MCF 10A (cell line): ENCODE measurements at places on chromosomes 6 and 20.
A peak's percentile ranks its signal among the peaks of the same experiment; 100 is the strongest.

DNA sequence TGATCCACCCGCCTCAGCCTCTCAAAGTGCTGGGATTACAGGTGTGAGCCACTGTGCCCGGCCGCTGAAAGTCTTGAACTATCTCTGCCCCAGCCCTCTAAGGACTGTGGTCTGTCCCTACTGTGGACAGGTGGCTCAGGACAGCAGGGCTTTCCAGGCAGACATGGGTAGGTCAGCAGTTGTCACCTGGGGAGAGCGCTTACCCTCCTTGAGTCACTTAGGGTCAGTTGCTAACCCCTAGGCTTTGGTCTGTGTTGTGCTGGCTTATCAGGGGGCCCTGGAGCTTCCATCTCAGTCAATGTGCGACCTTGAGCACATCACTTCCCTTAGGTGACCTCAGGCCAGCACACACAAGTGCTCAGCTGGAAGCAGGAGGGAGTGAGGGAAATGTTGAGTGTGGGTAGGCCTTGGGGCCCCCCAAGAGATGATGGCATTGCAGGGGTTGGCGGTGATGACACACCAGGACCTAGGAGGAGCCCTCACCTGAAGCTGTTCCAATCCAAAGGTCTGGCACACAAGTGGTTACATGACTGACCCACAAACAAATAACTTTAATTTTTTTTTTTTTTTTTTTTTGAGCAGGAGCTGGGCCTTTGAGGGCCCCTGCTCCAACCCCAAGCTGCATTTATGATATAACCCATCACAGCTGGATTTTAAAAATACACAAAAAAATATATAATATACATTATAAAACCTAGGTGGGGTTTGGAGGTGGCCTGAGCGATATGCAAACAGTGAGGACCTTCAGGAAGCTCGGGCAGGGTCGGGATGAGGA is 5.1 kb downstream of the RPL10A start:
- no peaks in the 10 kb centered on the region for H3K27me3 ChIP-seq
- DNase-seq, result no peak
- H3K27ac ChIP-seq, result no peak overlapping the region
- peaks cover 81% of the 10 kb centered on the region for H3K36me3 ChIP-seq
- H3K4me1 ChIP-seq, result peaks cover 13% of the 10 kb centered on the region
- H3K4me3 ChIP-seq, result no peak overlapping the region

DNA sequence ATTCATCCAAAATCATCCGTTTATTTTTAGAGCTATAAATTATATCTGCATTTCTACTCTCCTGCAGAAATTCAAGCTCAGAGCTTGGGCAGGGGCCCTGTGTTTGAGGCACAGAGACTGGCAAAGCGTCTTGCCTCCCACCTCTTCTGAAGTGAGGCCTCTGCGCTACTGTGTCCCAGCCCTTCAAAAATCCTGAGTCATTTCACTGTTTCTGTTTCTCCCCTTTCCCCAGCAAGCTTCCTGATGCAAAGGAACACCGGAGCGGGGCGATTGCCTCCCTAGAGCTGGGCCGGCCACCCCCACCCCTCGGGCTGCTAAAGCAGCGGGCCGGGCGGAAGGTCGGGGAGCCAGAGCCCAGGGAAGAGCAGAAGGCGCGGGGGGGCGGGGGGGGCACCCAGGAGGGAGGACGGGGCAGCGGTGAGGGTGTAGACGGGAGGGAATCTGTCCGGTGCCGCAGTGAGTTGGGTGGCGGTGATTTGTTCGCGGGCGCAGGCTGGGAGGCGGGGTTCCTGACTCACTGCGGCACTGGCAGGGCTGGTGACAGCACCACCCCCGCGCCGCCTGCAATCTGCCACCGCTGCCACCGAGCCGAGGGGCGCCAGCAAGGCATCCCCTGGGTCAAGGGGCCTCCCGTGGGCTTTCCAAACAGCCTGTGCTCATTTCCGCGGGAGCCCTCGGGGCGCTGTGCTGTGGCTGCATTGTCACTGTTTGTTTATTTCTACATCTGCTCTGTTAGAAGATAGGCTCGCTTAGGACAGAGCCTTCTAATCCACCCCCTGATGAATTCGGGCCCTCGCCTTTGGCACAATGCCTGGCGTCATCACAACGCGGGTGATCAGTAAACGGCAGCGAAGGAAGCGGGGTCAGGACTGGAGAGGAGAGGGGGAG is 46.5 kb upstream of the SNAP25 start:
- peak; percentile 38 for DNase-seq
- H3K27ac ChIP-seq, result peak overlapping the region; percentile 72
- no peaks in the 10 kb centered on the region for H3K4me1 ChIP-seq

DNA sequence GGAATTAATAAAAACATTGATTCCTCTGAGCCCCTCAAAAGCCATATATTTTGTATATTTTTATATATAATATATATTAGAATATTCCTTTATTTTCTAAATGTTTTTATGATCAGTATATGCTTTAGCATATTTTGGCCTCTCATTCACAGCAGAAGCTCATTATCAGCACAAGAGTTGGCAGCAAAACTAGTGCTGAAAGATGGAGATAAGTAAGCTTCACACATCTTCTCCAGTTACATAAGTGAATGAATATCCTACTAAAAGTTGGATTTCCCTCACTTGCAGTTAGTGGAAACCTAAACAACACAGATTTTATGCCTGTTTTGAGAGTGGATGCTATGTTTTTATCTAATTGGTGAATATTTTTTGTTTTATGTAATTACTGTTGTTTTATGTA is 1303.8 kb upstream of the ADGRB3 start:
- no peak overlapping the region for H3K4me3 ChIP-seq
- H3K27ac ChIP-seq, result no peak overlapping the region
- no peaks in the 10 kb centered on the region for H3K27me3 ChIP-seq
- H3K4me1 ChIP-seq, result no peaks in the 10 kb centered on the region
- DNase-seq, result no peak

- H3K4me3 ChIP-seq, result no peak overlapping the region
- no peaks in the 10 kb centered on the region for H3K36me3 ChIP-seq
- no peaks in the 10 kb centered on the region for H3K27me3 ChIP-seq
- no peak for DNase-seq
- peaks cover 10% of the 10 kb centered on the region for H3K4me1 ChIP-seq
- no peak overlapping the region for H3K27ac ChIP-seq
These were observed 477.0 kb downstream of the C6orf118 start for GRCh38 chr6:164832410-164832809.

DNA sequence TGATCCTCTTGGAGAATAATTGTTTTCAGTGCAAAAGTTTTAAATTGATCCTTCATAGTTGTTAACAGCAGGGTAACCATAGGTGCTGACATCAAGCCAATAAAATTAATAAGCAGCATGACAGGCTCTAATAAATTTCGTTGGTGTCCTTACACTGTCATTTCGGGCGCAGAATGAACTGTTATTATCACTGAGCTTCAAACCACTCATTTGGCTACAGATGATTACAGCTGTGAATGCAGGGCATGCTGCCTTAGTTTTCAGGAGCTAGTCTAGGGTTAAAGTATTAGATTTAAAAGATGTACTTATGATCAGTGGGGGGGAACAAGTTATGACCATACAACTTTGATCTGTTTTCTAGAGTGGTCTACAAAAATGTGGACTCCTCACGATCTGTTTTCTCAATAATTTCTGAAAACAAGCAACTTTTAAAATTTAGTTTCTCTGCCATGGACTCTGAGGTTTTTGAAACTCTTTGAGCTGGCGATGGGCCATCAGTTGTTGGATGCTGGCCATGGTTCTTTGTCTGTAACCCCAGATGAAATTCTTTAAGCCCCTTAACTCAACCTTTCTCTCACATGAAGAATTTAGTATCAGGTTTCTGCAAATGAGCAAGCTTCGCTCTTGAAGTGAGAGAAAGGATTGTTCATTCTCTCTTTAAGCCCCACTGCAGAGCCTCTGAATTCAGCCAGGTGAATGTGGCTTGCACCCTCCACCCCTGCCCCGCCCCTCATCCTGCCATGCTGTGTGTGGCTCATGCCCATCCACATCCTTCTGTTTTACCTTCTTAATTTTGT is 99.1 kb upstream of the MTHFD1L start:
- H3K27me3 ChIP-seq, result no peaks in the 10 kb centered on the region
- H3K27ac ChIP-seq, result no peak overlapping the region
- H3K36me3 ChIP-seq, result peaks cover 6% of the 10 kb centered on the region
- peak; percentile 3 for DNase-seq

- H3K36me3 ChIP-seq, result no peaks in the 10 kb centered on the region
- no peak overlapping the region for H3K27ac ChIP-seq
- DNase-seq, result no peak
- peaks cover 40% of the 10 kb centered on the region for H3K4me1 ChIP-seq
- no peak overlapping the region for H3K4me3 ChIP-seq
- H3K27me3 ChIP-seq, result no peaks in the 10 kb centered on the region
These were observed 11.4 kb downstream of the SENP6 start for GRCh38 chr6:75613056-75613501.

- no peak overlapping the region for H3K4me3 ChIP-seq
- no peaks in the 10 kb centered on the region for H3K27me3 ChIP-seq
- no peaks in the 10 kb centered on the region for H3K4me1 ChIP-seq
- no peak for DNase-seq
- no peak overlapping the region for H3K27ac ChIP-seq
- peaks cover 18% of the 10 kb centered on the region for H3K36me3 ChIP-seq
These were observed 208.9 kb downstream of the KIF16B start for GRCh38 chr20:16364320-16364687.

DNA sequence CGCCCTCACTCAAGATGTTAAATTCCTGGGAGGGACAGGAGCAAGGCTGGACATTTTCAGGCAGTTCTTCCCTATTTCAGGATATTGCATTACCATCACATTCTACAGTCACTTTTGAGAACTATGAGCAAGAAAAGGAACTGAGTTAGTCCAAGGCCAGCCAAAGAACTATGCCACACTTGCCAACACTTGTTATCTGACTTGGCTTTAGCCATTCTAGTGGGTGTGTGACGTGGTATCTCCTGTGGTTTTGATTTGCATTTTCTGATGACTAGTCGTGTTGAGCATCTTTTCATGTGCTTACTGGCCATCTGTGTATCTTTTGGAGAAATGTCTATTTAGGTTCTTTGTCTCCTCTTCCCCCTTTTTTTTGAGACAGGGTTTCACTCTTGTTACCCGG is 12.0 kb downstream of the XRN2 start:
- H3K36me3 ChIP-seq, result peaks cover 20% of the 10 kb centered on the region
- peak; percentile 54 for DNase-seq
- H3K4me3 ChIP-seq, result no peak overlapping the region
- no peaks in the 10 kb centered on the region for H3K27me3 ChIP-seq
- H3K4me1 ChIP-seq, result peaks cover 25% of the 10 kb centered on the region

DNA sequence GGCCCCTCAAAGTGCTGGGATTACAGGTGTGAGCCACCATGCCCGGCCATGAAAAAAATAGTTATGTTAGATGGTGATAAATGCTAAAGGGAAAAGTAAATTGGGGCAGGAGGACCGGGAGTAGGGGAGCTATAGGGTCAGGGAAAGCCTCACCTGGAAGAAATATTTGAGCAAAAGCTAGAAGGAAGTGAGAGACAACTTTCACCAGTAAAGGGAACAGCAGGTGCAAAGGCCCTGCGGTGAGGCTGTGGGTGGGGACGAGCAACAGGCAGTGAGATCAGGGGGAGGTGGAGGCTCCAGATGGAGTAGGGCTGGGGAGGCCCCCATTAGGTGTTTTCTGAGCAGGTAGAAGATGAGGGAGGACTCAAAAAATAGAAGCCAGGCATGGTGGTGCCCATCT is 16.0 kb downstream of the BCAS4 start:
- no peaks in the 10 kb centered on the region for H3K27me3 ChIP-seq
- H3K4me1 ChIP-seq, result peaks cover 7% of the 10 kb centered on the region
- H3K36me3 ChIP-seq, result no peaks in the 10 kb centered on the region
- no peak overlapping the region for H3K27ac ChIP-seq

DNA sequence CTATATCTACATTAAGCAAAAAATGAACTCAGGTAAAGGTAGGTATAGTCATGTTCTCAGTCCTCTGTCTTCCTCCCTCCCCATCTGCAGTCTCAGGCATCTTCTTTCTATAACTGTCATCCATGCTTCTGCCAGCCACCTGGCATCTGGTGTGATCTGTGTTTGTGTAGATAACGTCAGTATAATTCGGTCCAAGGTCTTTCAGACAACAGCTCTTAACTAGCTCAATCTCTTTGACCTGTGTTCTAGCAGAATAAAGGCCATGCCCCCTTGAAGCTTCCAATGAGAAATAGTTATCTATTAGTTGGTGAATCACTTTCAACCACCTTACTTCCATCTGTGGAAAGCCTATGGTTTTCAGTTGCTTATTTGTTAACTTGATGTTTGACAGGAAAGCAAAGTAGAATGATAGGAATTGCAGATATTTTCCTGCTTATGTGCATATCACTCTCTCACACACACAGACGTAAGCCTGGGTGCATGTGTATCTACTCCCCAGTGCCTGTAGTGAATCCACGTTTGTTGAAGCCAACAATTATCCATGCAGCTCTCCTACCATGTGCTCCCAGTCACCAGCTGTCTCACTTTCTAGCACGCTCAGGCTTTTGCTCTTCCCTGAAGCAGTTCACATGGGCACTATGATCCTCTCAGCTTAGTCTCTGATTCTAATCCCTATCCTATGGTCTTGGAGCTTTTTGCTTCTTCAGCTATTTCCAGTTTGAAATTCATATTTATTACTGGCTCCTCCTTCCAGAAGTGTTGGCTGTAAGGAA is 433.7 kb upstream of the MANEA start:
- H3K4me1 ChIP-seq, result no peaks in the 10 kb centered on the region
- H3K27me3 ChIP-seq, result peaks cover 73% of the 10 kb centered on the region
- no peak overlapping the region for H3K27ac ChIP-seq

DNA sequence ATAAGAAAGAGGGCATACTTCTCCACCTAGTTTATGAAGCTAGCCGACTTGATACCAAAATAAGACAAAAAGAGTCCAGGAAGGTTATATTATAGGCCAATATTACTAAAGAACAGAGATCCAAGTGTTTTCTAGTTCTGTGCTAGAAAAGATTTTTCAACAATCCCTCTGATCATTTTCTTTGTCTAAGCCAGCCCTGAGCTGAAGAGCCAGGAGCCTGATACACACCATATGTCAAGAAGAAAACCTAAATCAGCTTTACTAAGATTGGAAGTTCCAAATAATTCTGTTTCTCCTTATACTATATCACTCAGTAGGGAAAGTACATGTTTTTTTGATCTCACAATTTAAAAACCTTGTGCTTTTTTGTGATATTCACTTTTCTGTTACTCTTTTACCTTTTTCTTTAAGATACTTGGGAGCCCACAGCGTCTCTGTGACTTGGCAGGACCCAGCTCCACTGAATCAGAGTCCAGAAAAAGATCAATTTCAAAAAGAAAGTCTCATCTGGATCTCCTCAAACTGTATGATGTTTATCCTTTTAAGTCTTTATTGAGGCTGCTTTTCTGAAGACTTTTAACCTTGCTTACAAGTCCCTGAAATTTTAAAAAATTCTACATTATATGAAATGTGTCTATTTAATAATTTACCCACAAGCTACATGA is 43.0 kb upstream of the PBOV1 start:
- H3K27ac ChIP-seq, result no peak overlapping the region
- no peaks in the 10 kb centered on the region for H3K27me3 ChIP-seq
- no peak for DNase-seq

- no peaks in the 10 kb centered on the region for H3K36me3 ChIP-seq
- H3K4me1 ChIP-seq, result peaks cover 6% of the 10 kb centered on the region
- H3K27ac ChIP-seq, result no peak overlapping the region
- H3K4me3 ChIP-seq, result no peak overlapping the region
These were observed 159.3 kb downstream of the CDKAL1 start for GRCh38 chr6:20693466-20694063.
